ENCODE measurements at places on chromosomes 5 and 9. TPM values are rescaled to one million over a fixed set of nuclear protein-coding genes. Genes with fewer than 3 reads are reported as not detected.

SPINK7 gene
- total RNA-seq: not detected

IFNB1 gene
- total RNA-seq: not detected

TEX48 gene
- not detected for total RNA-seq

ZFAND5 gene
- 175 TPM for total RNA-seq

SUSD3 gene
- 1.5 TPM for total RNA-seq

SLC34A1 gene
- 0.12 TPM for total RNA-seq

LIFR gene
- total RNA-seq: 32.7 TPM

NPR3 gene
- 116 TPM for total RNA-seq

STK32A gene
- total RNA-seq: 2.0 TPM

EFCAB9 gene
- total RNA-seq: not detected

GRCh38 chr5:151745071-151745705, 13.2 kb downstream of the ATOX1 start:
- H3K36me3 ChIP-seq: peaks cover 13% of the 10 kb centered on the region
- H3K4me3 ChIP-seq: no peak overlapping the region

DNA sequence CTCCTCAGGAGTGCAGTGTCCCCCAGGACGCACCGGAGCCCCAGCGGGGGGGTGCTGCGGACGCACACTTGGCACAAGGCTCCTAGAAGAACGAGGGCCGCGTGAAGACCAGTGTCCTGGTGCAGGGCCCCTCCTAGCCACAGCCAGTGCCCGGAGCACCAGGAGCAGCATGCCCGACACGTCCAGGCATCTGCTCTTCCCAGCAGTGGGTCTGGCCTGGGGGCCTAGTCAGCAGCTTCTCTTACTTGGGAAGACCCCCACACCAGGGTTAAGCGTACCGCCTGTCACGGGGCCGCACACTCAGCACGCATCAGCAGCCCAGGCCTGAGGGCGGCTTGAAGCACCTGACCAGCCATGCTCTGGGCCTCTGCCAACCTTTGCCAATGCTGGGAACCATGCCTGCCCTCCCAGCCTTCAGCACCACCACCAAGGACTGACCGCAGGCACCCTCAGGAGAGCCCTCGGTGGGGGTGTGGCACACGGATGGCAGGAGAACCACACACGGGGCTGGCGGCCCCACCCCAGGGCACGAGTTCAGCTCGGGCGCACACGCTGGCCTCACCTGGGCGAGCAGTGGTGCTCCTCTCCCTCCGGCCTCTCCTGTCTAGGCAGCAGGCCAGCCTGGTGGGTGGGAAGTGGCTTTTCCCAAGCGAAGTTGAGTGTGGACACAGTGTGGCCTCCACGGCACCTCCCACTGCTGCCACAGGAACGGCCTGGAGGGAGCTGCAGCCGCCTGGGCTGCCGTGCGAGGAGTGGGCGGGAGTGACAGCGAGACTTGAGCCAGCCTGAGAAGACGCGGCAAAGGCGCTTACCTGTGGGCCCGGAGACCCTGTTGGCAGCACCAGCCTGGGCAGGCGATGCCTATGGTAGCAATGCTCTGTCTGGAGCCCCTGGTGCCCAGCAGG, 12.0 kb upstream of the AJM1 start:
- H3K27me3 ChIP-seq: no peaks in the 10 kb centered on the region
- H3K4me1 ChIP-seq: no peaks in the 10 kb centered on the region
- H3K36me3 ChIP-seq: no peaks in the 10 kb centered on the region
- H3K27ac ChIP-seq: no peak overlapping the region

DNA sequence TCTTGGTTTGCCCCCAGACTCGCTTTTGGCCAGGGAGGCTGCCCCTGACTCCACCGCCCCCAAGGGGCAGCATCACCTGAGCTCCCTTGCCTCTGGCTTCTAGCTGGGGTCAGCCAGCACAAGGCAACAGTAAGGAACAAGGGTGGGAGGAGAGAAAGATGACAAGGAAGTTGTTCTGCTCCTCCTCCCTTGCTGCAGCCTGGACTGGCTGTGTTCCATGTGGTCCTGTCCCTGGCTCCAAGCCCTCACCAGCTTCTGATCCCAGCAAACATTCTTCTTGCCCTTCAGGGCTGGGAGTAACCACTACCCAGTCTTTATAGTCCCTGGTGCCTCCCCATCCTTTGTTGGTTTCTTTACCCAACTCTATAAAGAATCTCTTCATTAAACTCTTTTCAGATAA, 100.3 kb upstream of the SPIN1 start:
- H3K4me3 ChIP-seq: no peak overlapping the region
- H3K27ac ChIP-seq: no peak overlapping the region
- no peaks in the 10 kb centered on the region for H3K27me3 ChIP-seq
- no peaks in the 10 kb centered on the region for H3K36me3 ChIP-seq

DNA sequence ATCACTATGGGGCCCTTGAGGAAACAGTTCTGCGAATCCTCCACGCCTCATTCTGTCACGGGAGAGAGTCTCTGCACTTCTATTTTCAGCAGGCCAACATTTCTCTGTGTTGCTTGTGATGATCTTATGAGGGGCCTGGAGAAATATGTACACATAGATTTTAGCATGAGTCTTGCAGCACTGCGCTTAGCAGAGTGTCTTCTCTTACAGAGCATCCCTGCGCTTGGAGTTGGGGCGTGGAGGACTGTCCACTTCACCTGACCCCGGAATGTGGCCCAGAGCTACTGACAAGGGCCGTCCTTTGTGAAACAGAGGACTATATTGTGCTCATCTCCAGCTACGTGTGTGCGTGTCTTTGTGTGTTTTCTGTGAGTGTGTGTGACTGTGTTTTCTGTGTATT, 428.2 kb upstream of the IRX4 start:
- no peak for DNase-seq
- no peak overlapping the region for H3K4me3 ChIP-seq
- peaks cover 2% of the 10 kb centered on the region for H3K27me3 ChIP-seq
- no peak overlapping the region for H3K27ac ChIP-seq
- H3K4me1 ChIP-seq: peaks cover 30% of the 10 kb centered on the region

DNA sequence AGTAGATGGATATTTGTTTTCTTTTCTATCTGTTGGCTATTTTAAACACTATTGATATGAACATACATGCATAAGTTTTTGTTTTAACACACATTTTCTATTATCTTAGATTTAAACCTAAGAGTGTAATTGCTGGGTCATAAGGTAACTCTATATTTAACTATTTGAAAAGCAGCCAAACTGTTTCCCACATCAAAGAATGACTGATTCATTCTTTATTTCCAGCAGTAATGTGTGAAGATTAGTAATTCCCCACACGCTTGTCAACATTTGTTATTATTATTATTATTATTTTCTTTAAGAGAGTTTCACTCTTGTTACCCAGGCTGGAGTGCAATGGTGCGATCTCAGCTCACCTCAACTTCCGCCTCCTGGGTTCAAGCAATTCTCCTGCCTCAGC, 1495.8 kb downstream of the EFNA5 start:
- no peak overlapping the region for H3K4me3 ChIP-seq
- no peaks in the 10 kb centered on the region for H3K36me3 ChIP-seq
- H3K27me3 ChIP-seq: no peaks in the 10 kb centered on the region
- no peak for DNase-seq
- H3K27ac ChIP-seq: no peak overlapping the region

DNA sequence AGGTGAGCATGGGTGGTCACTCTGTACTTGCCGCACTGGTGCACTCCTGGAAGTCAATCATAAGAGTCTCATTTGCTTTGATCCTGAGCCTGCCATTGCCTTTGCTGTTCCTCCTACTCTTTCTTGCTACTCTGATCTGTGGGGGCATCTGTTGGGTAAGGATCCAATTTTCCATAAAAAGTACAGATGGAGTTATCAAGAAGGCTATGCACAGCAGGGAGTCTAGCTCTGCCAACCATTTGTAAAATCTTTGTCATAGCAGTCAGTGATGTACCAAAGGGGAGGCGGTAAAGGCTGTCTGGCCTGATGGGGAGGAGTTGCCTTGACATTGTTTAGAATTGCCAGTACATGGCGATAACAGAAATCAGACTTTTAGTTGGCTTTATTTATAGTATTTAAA, 109.0 kb upstream of the PLPPR1 start:
- no peaks in the 10 kb centered on the region for H3K4me1 ChIP-seq
- no peaks in the 10 kb centered on the region for H3K36me3 ChIP-seq
- no peak overlapping the region for H3K27ac ChIP-seq
- no peak overlapping the region for H3K4me3 ChIP-seq

- H3K4me1 ChIP-seq: peaks cover 11% of the 10 kb centered on the region
- H3K27ac ChIP-seq: peak overlapping the region; percentile 94
- no peaks in the 10 kb centered on the region for H3K36me3 ChIP-seq
- peak; percentile 76 for DNase-seq
- peak overlapping the region; percentile 98 for H3K4me3 ChIP-seq
- peaks cover 4% of the 10 kb centered on the region for H3K27me3 ChIP-seq
These were observed 469 bp downstream of the AGTPBP1 start for GRCh38 chr9:85741095-85741874.

DNA sequence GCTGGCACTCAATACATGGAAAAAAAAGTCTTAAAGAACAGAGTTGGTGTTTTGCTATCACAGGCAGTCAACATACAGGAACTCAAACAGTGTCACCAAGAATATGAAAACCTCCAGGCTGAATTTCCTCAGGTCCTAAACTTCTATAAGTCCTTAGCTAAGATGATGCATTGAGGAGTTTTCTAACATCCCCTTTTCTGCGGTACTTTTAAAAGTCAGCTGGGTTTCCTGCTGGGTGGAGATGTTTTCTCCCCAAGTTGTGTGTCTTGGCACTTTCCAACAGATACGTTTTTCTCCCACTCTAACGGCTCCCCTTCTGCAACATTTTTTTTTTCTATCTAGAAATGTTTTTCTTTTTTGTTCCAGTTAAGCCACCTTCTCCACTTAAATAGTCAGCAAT, 244.8 kb upstream of the HAPLN1 start:
- no peak for DNase-seq
- no peak overlapping the region for H3K4me3 ChIP-seq
- peak overlapping the region; percentile 13 for H3K27ac ChIP-seq
- H3K27me3 ChIP-seq: no peaks in the 10 kb centered on the region
- no peaks in the 10 kb centered on the region for H3K4me1 ChIP-seq

DNA sequence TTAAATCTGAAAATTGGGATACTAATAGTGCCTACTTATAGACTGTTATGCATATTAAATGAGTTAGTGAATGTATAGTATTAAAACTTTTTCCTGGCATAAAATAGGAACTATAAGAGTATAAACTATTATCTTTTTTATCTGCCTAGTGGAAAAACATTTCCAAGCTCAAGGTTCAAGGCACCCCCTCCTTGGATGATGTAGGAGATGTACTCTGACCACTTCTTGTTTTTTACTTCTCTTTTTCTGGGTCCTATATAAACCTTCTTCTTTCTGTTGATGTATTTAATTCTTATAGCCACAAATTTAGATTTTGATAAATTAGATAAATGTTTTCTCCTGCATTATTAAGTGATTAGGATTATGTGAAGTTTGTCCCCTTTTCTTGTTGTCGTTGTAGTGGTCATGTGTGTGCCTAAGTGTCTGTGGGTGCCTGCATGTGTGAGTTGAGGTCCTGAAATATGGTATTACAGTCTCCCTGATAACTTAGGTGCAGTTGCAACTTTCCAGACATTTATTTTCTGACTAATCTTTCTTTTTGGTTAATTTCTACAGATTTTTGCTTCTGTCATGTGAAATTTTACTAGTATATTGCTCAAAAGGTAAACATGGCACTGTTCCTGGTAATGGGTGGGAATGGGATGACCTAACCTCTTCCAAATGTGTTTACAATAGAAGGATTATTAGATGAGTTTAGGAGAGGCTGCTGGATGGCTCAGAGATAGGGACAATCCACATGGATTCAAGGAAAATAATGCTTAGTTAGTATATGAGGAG, 160.8 kb upstream of the CDKN2B start:
- no peaks in the 10 kb centered on the region for H3K36me3 ChIP-seq
- H3K4me1 ChIP-seq: peaks cover 4% of the 10 kb centered on the region
- DNase-seq: no peak
- H3K4me3 ChIP-seq: no peak overlapping the region
- H3K27ac ChIP-seq: no peak overlapping the region
- peaks cover 2% of the 10 kb centered on the region for H3K27me3 ChIP-seq

DNA sequence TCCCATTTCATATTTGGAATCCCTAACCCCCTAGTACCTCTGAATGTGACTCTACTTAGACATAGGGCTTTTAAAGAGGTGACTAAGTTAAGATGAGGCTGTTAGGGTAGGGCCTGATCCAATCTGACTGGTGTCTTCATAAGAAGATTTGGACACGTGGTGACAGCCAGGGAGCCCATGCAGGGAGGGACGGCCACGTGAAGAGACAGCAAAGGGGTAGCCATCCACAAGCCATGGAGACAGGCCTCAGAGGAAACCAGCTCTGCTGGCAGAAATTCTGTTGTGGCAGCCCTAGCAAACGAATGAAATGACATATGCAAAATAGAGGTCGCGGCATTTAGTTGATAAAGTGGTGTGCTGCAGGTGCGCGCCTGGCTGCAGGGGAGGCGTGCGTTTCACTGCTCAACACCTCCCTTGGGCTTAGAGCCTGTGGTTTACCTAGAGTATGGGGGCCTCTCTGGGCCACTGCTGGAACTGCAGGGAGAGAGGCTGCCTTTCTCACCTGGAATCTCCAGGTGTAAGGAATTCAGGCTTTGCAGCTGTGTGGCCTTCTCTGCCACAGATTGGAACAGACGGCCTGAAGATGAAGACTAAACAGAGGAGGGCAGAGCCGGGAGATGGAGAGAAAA, 7.1 kb upstream of the AFAP1L1 start:
- H3K27me3 ChIP-seq: peaks cover 79% of the 10 kb centered on the region
- no peak for DNase-seq
- no peak overlapping the region for H3K27ac ChIP-seq
- no peaks in the 10 kb centered on the region for H3K4me1 ChIP-seq
- H3K36me3 ChIP-seq: no peaks in the 10 kb centered on the region
- H3K4me3 ChIP-seq: no peak overlapping the region

DNA sequence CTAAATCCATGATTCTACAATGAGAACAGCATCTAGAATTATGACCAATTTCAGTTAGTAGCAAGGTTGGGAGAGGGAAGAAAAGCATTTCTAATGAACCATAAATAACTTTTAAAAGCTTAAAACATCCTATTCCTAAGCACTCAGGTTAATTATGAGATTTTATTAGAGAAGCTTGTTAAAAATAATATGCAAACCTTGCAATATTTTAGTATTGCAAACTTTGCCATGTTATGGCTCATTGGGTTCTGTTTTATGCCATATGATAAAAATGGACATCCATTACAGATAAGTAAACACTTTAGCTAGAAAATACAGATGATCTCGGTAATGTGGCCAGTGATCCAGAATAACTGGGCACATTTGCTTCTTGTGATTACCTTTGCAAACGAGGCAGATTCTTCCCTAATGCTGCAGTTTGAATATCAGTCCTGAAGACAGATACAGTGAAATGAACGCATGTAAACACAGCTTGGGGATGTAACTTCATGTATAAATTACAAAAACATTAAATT, 447.0 kb downstream of the PLK2 start:
- H3K36me3 ChIP-seq: no peaks in the 10 kb centered on the region
- no peak overlapping the region for H3K27ac ChIP-seq
- H3K4me1 ChIP-seq: no peaks in the 10 kb centered on the region
- DNase-seq: no peak
- H3K27me3 ChIP-seq: no peaks in the 10 kb centered on the region

- H3K4me3 ChIP-seq: no peak overlapping the region
- no peak for DNase-seq
- H3K27me3 ChIP-seq: no peaks in the 10 kb centered on the region
- no peak overlapping the region for H3K27ac ChIP-seq
- peaks cover 9% of the 10 kb centered on the region for H3K4me1 ChIP-seq
These were observed 271.6 kb downstream of the SYK start for GRCh38 chr9:91073049-91073810.

GRCh38 chr9:131731644-131732043, 8.2 kb downstream of the RAPGEF1 start:
- DNase-seq: no peak
- H3K27ac ChIP-seq: peak overlapping the region; percentile 40
- no peaks in the 10 kb centered on the region for H3K27me3 ChIP-seq
- no peak overlapping the region for H3K4me3 ChIP-seq

- H3K27ac ChIP-seq: no peak overlapping the region
- no peaks in the 10 kb centered on the region for H3K36me3 ChIP-seq
- no peak overlapping the region for H3K4me3 ChIP-seq
- peaks cover 30% of the 10 kb centered on the region for H3K4me1 ChIP-seq
- no peaks in the 10 kb centered on the region for H3K27me3 ChIP-seq
- DNase-seq: no peak
These were observed 178.7 kb downstream of the SPATA31D1 start for GRCh38 chr9:82167296-82167695.

Data from type B pancreatic cell (in vitro differentiated cells).